ENCODE measurements at places on chromosomes 11 and 22.

GRCh38 chr22:23121424-23121823, 20.4 kb downstream of the RSPH14 start:
- DNase-seq: no peak

DNA sequence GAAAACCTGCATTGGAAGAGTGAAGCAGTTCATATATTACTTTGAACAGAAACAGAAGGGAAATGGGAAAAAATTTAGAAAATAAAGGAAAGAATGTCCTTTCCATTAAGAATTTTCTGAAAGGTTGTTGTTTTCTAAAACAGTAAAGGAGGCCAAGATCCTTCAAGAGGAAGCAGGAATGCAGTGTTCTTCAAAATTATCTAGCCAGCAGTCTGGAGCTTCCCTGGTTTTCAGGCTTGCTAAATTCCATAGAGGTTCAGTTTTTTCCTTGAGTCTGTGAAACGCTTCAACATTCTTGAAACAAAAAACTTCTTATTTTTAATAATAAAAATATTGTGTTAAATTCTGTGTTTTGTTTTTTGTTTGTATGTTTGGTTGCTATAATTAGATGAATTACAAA, 189.0 kb upstream of the ANO3 start:
- DNase-seq: no peak

GRCh38 chr11:57241353-57241972, 4.4 kb upstream of the APLNR start:
- no peak for DNase-seq

GRCh38 chr11:64130618-64131017, 35.3 kb downstream of the MACROD1 start:
- DNase-seq: no peak

GRCh38 chr22:46796566-46797195, 34.2 kb downstream of the TBC1D22A start:
- no peak for DNase-seq

Measured in gastrocnemius medialis (tissue), 4 donors.